ENCODE measurements at places on chromosomes 3 and 15.

DNA sequence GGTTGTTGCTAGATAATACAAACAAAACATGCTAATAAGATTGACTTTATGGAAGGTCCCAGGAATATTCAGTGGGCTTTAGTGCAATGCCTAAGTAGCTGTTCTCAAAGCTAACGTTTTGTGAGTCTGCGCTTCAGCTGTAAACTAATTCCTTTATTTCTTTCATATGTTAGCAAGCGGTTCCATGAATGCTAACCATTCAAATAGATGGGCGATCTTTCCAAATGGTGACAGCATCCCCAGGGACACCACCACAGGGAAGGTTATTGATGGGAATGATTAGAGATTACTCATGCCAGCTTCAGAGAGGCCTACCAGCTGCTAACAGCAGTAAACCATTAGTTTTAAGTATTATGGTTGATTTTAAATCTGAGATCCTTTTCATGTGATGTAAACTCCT is 405.7 kb upstream of the MCTP2 start:
- no peak for DNase-seq

DNA sequence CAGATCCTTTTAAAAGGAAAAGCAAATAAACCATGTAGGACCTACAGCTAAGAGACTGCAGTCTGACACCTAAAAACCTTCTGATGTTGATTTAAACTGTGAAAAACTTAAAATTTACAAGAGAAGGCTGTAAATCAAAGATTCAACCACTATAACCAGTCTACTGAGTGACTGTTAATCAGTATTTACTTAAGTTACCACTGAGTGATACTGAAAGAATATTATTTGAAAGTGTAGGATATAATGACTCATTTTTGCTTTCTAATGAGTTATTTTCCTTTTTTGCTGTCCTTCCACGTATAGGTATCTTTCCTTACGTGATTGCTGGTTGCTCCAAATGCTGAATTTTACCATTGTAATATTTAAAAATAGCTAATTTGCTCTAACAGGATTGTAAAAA is 44.6 kb downstream of the RFX7 start:
- no peak for DNase-seq

DNA sequence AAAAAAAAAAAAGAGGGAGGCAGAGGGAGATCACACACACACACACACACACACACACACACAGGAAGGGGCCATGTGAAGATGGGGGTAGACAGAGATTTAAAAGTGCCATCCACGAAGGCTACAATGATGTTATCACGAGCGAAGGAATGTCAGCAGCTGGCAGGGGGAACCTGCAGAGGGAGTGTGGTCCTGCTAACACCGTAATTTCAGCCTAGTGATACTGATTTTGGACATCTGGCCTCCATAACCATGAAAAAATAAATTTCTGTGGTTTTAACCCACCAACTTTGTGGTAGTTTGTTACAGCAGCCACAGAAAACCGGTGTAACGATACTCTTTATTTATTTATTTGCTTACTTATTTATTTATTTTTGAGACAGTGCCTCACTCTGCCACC is 76.0 kb downstream of the TMCO5A start:
- DNase-seq: no peak

- DNase-seq: no peak
Observed at GRCh38 chr15:33735637-33736247, 232.6 kb upstream of the CHRM5 start.

- no peak for DNase-seq
Observed at GRCh38 chr3:100425316-100425715, 24.0 kb downstream of the LNP1 start.

- no peak for DNase-seq
Observed at GRCh38 chr3:16298891-16299290, 33.9 kb downstream of the OXNAD1 start.

DNA sequence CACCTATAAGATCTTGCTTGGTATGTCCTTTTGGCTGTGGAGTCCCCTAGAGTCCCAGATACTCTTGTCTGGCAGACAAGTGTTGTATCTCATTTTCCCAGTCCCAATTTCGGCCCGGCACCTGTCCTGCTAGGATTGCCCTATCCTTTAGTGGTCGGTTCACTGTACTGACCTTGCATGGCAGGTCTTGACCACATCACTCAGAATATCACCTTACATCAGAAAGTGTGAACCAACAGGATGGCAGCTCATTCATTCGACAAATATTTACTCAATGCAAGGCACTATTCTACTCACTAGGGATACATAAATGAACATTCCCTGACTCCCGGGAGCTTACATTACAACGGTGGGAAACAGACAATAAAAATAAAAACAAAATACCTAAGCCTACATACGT is 5.7 kb upstream of the CCDC80 start:
- DNase-seq: no peak

GRCh38 chr3:155889212-155889611 is 18.8 kb downstream of the GMPS start:
- no peak for DNase-seq

DNA sequence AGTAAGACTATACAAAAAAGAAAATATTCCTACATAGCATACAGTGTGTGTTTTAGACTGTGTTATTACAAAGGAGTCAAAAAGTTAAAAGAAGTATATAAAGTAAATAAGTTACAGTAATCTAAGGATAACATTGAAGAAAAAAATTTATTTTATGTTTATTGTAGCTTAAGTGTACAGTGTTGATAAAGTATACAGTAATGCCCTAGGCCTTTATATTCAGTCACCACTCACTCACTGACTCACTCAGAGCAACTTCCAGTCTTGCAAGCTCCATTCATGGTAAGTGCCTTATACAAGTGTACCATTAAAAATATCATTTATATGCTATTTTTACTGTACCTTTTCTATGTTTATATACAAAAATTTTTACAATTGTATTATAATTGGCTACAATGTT is 220.1 kb downstream of the BCHE start:
- no peak for DNase-seq

DNA sequence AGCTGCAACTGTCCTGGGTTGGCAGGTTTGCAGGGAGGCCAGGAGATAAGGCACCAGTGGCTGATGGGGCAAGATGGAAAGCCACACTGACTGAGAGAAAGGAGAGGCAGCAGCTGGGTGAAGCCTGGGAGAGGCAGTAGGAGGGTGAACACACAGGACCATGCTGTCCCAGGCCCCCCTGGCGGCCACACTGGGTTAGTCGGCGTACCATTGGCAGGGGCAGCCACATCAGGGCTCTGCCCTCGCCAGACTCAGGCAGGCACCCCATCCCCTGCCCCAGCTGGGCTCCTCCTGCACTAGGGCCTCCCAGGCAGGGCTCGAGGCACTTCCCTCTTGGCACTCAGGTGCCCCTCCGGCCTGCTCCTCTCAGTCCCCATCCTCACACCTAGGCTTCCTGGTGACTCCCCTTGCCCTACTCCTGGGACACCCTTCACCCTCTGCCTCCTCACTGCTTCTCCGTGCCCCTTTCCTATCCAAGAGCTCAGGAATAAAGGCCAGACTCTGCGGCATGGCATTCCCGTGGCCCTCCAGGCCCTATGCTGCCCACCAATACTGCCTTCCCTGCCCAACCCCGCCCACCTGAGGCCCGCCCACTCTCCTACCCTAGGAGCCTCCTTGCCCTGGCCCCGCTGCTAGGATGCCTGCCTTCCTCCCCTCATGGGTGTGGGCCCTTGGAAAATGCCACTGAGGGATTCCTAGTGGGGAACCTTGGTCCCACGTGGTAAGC is 28.7 kb upstream of the DUSP7 start:
- no peak for DNase-seq

GRCh38 chr3:10280177-10280529 is 12.6 kb downstream of the GHRL start:
- DNase-seq: no peak

DNA sequence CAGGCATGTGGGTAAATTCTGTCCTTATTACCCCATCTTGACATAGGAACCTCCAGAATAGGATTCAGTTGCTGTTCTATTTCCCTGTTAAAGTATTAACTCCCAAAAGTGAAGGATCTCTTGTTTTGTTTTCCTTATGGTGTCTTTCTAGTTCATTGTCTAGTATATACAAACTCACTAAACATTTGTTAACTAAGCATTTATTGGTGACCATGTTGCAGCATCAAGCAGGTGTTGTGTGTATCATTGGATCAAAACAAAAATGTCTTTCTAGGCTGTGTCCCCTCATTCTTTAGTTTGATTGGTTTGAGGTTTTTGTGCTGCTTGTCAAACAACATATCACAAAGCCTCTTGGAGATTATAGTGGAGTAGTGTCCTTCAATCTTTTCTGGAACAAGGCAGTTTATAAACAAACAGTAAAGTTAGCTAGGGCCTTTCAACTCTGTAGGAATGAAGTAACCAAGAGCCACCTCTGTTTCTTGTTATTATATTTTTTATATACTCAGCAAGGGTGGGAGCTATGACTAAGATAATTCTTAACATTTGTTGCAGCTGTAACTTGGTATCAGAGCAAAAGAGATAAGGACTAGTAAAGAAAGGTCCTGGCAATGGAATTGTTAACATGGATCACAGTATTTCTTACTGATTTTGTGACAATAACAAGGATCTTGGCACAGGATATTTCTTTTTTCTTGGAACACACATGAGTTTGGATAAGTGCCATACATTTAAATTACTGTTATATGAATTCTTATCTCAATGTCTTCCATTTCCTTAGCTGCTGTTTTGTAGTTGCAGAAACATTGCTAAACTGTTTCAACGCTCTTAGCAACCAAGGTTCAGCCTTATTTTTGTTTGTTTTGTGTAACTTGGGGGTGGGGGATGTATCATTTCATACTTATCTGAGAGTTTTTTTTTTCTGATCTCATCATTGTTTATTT is 49.3 kb downstream of the TMOD3 start:
- no peak for DNase-seq

- no peak for DNase-seq
Observed at GRCh38 chr3:88311826-88312225, 162.1 kb downstream of the C3orf38 start.

GRCh38 chr3:186330772-186331460 is 31.1 kb downstream of the DGKG start:
- no peak for DNase-seq

DNA sequence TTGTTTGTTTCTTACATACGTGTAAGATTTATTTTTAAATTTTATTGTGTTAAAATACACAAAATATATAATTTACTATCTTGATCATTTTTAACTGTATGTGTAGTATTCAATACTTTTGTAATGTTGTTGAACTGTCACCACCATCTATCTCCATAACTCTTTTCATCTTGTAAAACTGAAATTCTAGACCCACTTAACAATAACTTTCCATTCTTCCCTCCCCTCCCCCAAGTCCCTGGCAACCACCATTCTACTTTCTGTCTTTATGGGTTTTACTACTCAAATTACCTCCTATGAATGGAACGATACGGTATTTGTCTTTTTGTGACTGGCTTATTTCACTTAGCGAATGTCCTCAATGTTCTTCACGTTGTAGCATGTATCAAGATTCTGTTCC is 262.1 kb upstream of the CHRM5 start:
- DNase-seq: no peak

DNA sequence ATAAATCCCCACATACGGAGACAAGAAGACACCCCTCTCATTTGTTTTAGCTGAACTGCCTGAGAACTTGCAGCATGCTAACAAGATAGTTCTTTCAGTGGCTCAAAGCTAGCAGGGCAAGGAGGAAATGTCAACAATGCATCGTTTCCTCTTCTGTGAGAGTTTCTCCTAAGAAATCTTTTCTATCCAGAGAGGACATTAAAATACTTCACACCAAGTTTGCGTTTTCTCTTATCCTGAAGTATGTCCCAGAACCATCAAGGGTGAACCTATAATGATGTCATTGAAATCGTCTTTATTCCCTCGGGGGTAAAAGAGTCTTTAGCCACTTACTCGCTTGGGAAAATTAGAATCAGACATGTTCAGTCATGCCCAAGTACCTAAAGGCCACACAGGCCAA is 541.7 kb upstream of the MDFIC2 start:
- no peak for DNase-seq

GRCh38 chr15:95302206-95302605 is 1028.3 kb upstream of the NR2F2 start:
- DNase-seq: no peak

DNA sequence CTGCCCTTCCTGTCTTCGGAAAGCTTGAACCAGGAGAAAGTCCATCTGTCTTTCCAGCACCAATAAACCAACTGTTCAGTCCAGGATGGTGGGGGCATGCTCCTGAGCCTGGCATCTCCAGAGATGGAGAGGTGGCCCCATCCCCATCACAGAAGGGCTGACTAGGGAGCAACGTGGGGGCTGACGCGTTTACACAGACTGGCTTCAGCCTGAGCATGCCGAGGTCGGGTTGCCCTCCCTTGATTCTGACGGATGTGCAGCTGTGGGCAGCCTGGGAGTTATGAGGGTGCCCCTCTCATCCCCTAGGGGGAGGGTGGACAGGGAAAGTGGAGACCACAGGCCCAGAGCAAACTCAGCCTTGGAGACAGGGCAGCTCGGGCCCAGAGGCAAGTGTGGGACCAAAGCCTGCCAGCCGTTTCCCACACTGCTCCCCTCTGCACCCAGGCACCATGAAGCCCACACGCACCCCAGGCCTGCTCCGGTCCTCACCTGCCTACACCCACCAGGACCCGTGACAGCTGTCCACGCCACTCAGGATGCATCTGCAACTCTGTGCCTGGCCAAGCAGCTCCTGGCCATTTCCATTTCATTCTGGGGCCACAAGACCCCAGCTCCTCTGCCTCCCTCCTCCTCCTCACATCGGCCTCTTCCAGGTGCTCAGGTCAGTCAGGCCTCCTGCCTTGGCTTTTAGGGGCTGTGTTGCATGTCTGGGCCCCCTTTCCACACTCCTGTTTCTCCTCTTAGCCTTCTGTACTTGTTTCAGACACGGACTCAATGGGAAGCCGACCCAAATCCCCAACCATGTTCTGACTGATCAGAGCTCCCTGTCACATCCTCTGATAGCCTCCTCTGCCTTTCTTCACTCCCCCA is 48.2 kb upstream of the SLC41A3 start:
- peak; percentile 5 for DNase-seq

DNA sequence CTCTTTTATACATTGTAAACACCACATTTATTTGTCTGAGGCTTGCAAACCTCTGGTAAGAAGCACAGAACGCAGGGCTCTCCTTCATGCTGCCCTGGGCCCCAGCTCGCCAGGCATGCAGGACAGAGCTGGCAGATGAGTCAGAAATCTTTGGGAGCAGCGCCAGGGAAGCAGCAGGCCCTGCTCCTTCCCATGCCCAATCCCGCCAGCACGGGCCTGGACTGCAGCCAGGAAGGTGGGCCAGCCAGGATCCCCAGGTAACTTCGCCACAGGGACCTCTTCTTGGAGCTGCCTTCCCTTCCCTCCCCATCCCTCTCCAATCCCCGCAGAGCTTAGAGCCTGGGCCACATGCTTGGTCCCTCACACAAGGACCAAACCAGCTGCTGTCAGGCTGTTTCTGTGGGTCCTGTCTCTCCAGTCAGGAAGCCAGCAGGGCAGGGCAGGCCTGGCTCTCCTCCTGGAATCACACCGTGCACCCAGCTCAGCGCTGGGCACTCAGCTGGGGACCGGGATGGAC is 8.8 kb downstream of the STOML1 start:
- no peak for DNase-seq

- DNase-seq: no peak
Observed at GRCh38 chr15:44542596-44542995, 5.6 kb downstream of the EIF3J start.
